Foreskin keratinocyte (primary cell): ENCODE measurements at places on chromosomes 3 and 15.

GRCh38 chr3:196537319-196537984 lies 22.3 kb upstream of the SMCO1 start:
- DNase-seq: no peak

DNA sequence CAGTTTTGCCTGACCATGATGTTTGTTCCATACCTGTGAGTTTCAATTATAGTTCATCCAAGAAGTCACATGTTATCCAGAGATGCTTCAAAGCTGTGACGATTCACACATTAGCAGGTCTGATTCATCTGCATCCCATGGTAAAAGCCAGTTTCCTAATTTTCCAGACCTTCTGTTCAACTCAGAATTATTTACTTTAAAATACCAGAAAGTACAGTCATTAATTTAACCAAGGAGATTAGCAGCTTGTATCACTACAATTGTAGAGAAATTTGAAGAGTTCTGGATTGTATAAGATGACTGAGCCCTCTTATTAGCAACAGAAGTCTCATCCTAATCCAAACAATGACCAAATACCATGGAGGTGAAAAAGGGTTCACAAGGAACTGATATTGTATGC lies 76.1 kb upstream of the THBS1 start:
- DNase-seq: peak; percentile 39

DNA sequence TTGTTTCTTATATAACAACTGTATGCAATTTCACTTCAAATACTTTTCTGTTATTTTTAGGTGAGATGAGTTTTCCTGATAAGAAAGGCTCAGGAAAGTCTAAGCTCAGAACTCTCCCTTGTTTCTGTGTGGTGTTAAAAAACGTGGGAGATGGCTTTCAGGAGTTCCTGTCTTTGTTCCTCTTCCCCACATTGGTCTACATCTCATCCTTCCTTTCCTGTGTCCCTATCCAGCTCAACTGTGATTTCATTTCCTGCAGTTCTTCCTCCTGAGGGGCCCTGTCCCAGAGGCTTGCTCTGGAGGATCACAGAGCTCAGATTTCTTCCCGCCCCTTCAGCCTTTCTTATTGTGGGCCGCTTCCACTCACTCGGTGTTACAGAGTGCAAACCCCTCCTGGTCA lies 11.2 kb downstream of the SEC13 start:
- no peak for DNase-seq

- no peak for DNase-seq
These were observed 251.5 kb upstream of the CBLB start for GRCh38 chr3:106120356-106120755.

GRCh38 chr3:88918841-88919240 lies 188.6 kb upstream of the EPHA3 start:
- DNase-seq: no peak

DNA sequence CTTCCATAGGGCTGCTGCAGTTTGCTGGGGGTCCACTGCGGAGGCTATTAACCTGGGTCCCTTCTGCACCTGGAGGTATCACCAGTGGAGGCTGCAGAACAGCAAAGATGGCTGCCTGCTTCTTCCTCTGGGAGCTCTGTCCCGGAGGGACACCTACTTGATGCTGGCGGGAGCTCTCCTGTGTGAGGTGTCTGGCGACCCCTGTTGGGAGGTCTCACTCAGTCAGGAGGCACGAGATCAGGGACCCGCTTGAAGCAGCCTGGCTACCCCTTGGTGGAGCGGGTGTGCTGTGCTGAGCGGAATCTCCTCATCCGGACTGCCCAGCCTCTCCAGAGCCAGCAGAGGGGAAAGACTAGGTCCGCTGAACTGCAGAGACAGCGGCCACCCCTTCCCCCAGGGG lies 56.0 kb upstream of the CTXND1 start:
- DNase-seq: no peak
